ENCODE measurements at places on chromosomes 6 and 20.

DNA sequence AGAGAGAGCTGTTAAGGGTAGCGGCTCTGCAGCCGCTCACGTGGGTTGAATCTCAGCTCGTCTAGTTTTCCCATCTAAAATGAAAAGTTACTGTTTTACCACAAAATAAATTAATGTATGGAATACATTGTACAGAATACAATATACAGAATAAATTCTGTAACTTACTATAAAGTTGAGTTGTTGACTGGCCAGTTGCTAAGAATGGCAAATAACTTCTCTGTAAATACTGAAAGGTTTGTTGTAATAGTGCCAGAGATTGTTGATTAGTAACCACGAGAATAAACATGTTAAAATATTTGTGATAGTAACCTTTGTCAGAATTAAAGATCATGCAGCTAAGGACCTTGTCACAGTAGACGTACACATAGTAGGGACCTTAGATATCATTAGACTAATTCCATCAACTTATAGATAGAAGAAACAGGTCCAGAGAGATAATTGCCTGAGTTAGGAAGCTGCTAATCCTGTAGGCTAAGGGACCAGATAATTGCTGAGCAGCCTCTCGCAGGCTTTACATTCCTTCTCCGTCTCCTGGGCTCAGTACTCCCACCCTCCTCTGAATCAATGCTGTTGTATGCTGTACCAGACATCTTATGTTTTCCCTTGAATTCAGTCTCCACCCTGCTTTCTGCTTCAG is 544 bp upstream of the NRM start:
- H3K4me1 ChIP-seq, result peaks cover 37% of the 10 kb centered on the region
- H3K27me3 ChIP-seq, result no peaks in the 10 kb centered on the region
- peak overlapping the region; percentile 83 for H3K27ac ChIP-seq

DNA sequence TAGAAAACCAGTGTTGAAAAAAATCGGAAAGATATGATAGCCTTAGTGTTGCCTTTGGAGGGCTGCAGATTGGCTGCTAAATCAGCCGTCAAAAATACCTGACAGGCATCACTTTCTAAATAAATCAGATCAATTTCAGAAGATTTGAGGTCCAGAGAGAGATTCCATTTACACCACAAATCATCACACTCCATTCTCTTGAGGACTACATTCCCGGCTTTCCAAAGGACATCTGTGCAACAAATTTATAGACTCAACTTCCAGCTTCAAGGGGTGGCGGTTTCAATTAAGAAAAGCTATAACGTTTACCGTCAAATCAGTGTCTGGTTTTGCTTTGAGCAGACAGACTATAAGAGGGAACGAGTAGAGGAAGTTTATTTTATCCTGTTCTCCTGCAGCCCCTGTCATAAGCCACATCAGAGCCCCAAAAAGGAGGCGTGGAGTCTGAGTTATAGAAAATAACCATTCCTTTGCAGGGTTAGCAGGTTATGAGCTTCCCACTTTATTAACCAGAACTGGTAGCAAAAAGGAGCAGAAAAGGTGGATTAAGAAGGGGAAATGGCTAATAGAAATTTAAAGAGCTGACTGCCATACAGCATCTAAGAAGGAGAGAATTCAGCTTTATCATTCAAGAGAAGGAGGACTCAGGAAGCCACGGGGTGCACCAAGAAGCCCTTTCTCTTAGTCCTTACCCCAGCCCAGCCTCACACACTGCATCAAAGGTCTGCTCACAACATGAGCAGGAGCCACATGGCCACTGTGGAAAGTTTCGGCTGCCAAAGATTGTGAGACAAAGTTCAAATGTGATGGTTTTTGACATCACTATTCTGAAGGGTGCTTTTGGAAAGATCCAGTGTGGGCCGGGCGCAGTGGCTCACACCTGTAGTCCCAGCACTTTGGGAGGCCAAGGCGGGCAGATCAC is 12.9 kb upstream of the UQCC2 start:
- no peak overlapping the region for H3K27ac ChIP-seq
- no peak overlapping the region for H3K4me3 ChIP-seq
- peaks cover 2% of the 10 kb centered on the region for H3K27me3 ChIP-seq
- no peaks in the 10 kb centered on the region for H3K36me3 ChIP-seq
- no peak for DNase-seq

- no peaks in the 10 kb centered on the region for H3K4me1 ChIP-seq
- H3K27me3 ChIP-seq, result no peaks in the 10 kb centered on the region
- H3K4me3 ChIP-seq, result no peak overlapping the region
Observed at GRCh38 chr6:77822265-77822664, 169.4 kb downstream of the MEI4 start.

DNA sequence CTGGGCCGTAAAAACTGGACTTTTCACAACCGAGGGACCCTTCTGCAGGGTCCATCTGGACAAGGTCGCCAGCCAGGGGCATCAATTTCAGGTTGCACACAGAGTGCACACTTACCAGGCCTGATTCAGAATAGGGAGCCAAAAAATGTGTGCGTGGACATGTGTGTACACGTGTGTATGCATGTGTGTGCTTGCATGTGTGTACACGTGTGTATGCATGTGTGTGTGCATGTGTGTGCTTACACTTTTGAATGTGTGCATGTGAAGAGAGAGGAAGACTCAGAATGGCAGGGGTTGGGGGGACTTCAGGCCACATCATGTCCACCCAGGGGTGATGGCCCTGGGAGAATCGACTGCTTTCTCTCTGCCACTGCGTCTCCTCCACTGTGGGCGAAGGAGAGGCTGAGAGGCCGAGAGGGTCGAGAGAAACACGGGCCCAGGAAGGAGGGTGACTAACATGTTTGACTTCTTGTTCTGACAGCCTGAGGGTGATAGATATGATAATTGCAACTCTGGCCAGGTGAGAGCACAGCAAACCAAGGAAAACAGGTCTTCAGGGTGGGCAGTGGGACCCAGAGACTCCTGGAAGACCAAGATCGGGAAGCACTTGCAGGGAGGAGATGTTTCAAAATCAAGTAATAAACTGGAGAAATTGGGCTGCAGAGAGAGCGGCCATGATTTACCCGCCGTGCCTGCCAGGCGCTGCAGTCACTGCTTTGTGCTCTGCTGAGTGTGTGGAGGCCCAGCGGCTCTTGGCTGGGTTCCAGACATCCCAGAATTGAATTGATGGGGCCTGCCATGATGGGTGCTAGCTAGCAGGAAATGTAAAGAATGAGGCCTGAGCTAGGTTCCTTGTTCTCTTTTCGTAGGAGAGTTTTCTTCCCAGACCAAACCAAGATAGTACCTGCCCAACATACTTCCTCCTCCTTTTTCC is 310.8 kb downstream of the QKI start:
- no peaks in the 10 kb centered on the region for H3K36me3 ChIP-seq
- no peaks in the 10 kb centered on the region for H3K4me1 ChIP-seq
- no peak for DNase-seq
- no peak overlapping the region for H3K4me3 ChIP-seq
- H3K27me3 ChIP-seq, result no peaks in the 10 kb centered on the region
- no peak overlapping the region for H3K27ac ChIP-seq

Measured in WTC11 (cell line).